Breast epithelium (tissue), 4 donors: ENCODE measurements at places on chromosomes 2 and 18. TPM values are rescaled to one million over a fixed set of nuclear protein-coding genes. Genes with fewer than 3 reads are reported as not detected.
A peak's percentile ranks its signal among the peaks of the same experiment; 100 is the strongest.

FHL2 gene
- 128 TPM for total RNA-seq

ICOS gene
- 0.33 TPM for total RNA-seq

STPG4 gene
- not detected for total RNA-seq

GALNT5 gene
- 2.0 TPM for total RNA-seq

CD302 gene
- 141 TPM for total RNA-seq

CPLX4 gene
- total RNA-seq: not detected

GRCh38 chr2:66457545-66457944 lies 22.6 kb downstream of the MEIS1 start:
- DNase-seq: no peak

DNA sequence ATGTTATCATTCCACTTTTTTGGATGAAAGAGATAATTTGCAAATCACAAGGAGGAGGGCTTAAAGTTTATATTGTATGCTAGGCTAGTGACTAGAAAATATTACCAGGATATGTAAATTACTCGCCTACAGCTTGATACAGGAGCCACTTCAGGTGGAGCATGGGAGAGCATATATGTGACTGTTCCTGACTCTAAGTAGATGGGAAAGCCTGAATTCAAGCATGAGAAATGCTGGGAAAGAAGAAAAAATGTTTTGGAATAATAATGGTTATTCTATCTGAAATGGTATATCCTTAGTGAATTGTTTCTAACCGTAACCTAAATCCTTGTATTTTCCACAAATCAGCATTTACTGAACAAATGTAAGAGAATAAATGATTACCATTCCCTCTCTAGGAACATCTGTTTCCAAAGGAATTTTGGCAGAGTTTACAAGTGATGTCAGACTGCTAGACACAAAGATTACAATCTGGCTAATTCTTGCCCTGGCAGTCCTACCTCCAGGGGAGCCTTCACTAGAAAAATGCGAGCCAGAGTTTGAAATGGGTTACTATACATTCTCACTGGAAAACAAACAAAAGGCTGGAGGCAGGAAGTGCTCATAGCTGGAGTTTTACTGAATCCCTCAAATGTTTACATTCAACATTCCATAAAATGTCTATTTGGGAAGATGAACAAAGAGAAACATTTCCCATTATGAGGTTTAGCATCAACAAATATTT lies 129.4 kb upstream of the MAPRE2 start:
- no peak for DNase-seq

GRCh38 chr2:188975497-188976102 lies 1.4 kb downstream of the COL3A1 start:
- DNase-seq: no peak

DNA sequence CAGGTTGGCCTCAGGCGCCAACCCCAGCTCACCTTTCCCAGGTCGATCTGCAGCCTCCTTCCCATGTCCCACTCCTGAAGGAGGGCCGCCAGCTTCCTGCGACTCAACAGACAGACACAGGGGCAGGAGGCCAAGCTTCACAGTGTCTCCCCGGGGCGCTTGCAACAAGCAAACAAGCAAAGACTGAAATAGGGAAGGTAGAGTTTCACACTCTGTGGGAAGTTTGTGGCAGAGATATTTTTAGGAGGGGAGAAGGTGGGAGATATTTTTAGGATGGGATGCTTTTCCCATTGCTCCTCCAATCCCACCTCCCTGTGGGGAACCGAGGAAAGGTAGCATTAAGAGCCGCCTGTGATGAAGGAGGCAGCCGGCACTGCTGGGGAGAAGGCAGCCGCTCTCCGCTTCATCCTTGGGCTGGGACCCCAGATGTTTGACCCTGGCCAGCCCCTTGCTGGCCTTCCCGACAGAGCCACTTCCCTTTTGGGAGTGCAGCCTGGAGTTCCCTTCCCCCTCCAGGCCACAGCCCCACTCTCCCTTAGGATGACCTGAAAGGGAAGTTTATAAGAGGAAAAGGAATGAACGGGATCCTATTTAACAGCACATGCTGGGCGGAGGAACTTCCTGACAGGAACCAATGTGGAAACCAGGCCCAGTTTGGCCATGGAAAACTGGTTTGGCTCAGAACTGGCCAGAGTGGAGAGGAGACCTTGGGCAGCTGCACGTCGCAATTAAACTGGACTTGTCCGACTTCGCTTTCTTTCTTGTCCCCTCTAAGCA lies 142.2 kb upstream of the SMAD2 start:
- peak; percentile 74 for DNase-seq

GRCh38 chr2:44247924-44248323 lies 27.4 kb upstream of the SLC3A1 start:
- no peak for DNase-seq

DNA sequence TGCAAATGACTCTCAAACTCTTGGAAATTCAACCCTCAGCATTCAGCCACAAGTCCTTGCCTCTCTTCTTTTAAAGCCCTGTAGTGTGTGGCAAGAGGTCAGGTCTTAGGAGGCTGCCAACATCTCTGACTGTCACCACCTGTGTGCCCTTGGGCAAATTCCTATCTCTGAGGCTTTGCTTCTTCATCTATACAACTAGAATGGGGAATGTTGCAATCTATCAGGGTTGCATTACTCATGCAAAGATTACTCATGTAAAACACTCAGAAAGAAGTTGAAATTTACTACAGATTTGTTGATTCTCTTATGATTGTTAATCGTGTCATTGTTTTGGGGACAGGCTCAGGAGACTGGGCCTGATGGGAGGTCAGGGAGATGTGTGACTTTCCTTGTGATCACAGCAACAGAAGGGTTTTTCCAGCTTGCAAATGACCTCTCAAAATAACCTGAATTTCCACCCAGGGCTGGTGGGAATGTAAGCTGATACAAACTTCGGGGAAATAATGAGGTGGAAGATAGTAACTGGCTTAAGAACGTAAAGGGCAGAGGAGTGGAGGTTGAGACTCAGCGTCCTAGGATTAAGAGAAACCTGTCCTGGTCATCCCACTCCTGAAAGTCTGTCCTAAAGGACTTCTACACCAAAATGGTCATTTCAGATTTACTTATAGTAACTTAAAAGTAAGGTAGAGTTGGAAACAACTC lies 32.1 kb upstream of the SIGLEC15 start:
- no peak for DNase-seq

- no peak for DNase-seq
Measured at GRCh38 chr18:78949216-78949615, 30.4 kb upstream of the SALL3 start.

DNA sequence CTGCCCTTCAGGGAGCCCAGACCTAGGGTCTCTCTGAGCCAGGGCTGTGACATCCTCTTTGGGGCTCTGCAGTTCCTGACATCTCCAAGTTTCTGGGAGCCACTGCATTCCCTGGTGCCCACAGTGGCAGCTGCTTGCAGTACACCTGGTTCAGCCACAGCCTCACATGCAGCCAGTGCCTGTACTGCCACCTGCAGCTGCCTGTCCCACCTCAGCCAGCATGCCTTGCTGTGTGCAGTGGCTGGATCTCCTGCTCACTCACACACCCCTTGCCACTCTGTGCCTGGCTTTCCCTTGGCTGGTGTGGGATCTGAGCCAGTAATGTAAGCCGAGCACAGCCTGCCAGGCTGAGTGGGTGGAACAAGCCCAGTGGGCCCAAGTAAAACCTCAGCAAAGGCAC lies 1288.7 kb downstream of the CNTNAP5 start:
- no peak for DNase-seq

- DNase-seq: no peak
Measured at GRCh38 chr2:1420746-1421480, 7.7 kb downstream of the TPO start.

DNA sequence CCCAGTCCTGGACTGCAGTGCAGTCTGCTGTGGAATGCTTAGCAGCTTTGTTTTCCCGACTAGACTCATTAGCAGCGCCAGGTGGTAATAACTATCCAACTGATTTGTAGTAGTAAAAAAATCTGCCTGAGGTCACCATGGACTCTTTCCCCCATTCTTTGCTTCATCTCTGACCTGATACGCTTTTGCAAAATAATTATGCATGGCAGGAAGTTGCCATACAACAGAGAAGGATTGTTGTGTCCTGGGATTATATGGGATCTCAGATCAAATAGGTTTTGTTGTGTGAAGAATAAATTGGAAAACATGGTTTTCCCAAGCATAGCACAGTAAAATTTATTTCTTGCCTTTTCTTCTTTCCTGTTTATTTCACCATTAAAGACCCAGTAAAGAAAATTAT lies 72.4 kb upstream of the ATP5MC3 start:
- no peak for DNase-seq

GRCh38 chr2:103898561-103898960 lies 955.4 kb upstream of the POU3F3 start:
- DNase-seq: no peak

GRCh38 chr18:79901665-79902064 lies 49.8 kb downstream of the SLC66A2 start:
- DNase-seq: no peak

DNA sequence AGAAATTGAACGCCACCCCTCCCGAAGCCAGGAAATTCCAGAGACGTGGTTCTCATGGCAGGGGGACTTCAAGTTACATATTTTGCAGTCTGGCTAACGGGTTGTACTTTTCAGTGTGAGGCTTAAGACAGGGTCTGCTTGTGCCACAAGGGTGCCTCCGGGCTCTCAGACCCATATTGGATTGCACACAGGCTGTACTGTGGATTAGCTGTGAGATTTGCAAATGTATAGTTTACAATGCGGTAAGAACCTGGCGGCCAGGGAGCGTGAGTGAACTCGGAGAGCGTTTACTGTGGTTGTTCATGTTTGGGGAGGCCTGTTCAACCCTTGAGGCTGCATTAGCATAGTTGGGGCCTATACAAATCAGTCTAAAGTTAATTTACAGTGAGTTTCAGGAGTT lies 143.9 kb upstream of the SIX2 start:
- DNase-seq: no peak

GRCh38 chr18:49874238-49874637 lies 60.9 kb upstream of the ACAA2 start:
- DNase-seq: no peak

- DNase-seq: peak; percentile 90
Measured at GRCh38 chr2:28736034-28736433, 15.6 kb upstream of the PPP1CB start.
